Caco-2 (cell line): ENCODE measurements at places on chromosomes 16 and 17.
A peak's percentile ranks its signal among the peaks of the same experiment; 100 is the strongest.

DNA sequence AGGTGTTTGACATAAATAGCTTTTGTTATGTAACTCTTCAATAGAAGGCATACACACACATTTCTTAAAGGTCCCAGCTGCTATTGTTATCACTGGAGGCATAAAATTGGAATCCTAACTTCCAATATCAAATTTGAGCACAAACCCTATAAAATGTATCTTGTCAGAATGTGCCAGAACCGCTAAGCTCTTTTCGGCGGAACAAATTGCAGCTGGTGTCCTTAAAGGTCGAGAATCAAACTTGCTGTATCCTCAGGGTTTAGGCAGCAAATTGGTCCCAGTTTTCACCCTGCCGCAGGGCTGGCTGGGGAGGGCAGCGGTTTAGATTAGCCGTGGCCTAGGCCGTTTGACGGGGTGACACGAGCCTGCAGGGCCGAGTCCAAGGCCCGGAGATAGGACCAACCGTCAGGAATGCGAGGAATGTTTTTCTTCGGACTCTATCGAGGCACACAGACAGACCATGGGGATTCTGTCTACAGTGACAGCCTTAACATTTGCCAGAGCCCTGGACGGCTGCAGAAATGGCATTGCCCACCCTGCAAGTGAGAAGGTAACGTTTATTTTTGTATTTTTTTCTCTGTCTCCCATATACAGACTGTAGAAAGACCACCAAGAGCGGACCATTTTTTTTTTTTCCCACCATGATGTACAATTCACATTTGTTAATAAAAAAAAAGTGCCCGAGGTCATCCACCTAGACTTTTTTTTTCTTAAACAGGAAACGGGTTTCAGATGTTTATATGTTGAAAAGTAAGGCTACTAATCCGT, 297.1 kb downstream of the IRF8 start:
- no peaks in the 10 kb centered on the region for H3K36me3 ChIP-seq
- DNase-seq, result peak; percentile 64
- H3K4me3 ChIP-seq, result no peak overlapping the region
- H3K27me3 ChIP-seq, result peaks cover under 1% of the 10 kb centered on the region; the same call in 1 of the 2 replicates

- no peak for DNase-seq
- H3K27ac ChIP-seq, result no peak overlapping the region
- no peaks in the 10 kb centered on the region for H3K27me3 ChIP-seq
- no peaks in the 10 kb centered on the region for H3K36me3 ChIP-seq
These were observed 1254.5 kb upstream of the GOT2 start for GRCh38 chr16:59988591-59988990.

DNA sequence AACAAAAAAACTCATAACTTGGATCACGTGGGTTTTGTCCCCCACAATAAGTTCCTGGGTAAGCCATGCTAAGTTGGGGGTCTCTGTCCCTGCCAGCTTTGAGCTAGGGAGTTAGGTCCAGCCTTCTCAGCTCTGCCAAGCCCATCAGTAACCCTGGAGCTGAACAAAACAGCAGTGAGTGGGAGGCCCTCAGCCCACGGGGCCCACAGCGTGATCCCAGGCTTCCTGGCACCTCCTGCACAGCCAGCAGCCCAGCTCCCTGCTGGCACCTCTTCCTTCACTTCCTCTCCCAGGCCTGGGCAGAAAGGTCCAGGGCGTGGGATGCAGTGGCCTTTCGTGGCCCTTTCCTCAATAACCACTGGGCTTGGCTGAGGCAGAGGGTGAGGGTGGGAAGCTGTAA, 35.5 kb upstream of the CDC42EP4 start:
- H3K36me3 ChIP-seq, result no peaks in the 10 kb centered on the region
- H3K4me3 ChIP-seq, result no peak overlapping the region
- no peak for DNase-seq
- H3K27me3 ChIP-seq, result no peaks in the 10 kb centered on the region

- peak overlapping the region; percentile 82 for H3K4me3 ChIP-seq
- no peaks in the 10 kb centered on the region for H3K4me1 ChIP-seq
- no peaks in the 10 kb centered on the region for H3K27me3 ChIP-seq
- H3K27ac ChIP-seq, result peak overlapping the region; percentile 95
These were observed 572 bp downstream of the PSMB6 start for GRCh38 chr17:4796552-4796920.

DNA sequence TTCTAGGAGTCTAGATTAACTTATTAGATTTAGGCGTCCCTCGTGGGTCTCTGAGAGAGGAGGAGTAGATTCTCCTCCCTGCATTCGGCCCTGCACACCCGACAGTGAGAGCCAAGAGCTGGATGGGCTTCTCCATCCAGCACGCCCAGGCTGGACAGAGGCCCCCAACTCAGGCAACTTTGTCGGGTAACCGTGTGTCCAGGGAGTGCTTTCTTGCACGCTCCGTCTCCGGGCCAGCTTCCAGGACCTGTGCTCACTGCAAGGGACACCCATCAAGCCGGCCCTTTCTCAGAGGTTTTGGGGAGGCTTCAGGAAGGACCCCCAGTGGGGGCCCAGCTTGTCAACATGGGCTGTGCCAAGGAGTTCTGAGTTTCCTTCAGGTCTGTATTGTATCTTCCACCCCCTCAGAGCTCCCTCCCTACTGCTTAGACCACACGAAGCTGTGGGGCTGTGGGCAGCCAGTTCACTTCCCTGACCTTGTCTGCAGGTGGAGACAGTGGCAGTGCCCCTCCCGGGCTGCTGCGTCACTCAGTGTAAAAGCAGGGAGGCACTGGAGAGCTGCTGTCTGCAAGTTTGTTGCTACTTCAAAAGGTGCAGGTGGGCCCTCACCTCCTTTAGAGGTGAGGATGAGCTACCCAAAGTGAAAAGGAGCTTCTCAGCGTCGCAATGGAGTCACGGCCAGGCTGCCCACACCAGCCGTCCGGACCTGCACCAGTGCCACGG, 24.0 kb upstream of the C16orf78 start:
- no peaks in the 10 kb centered on the region for H3K36me3 ChIP-seq
- H3K27ac ChIP-seq, result no peak overlapping the region
- no peaks in the 10 kb centered on the region for H3K4me1 ChIP-seq
- no peaks in the 10 kb centered on the region for H3K27me3 ChIP-seq
- H3K4me3 ChIP-seq, result no peak overlapping the region

- DNase-seq, result no peak
- no peaks in the 10 kb centered on the region for H3K27me3 ChIP-seq
- H3K27ac ChIP-seq, result no peak overlapping the region
- peaks cover 5% of the 10 kb centered on the region for H3K36me3 ChIP-seq
These were observed 31.0 kb downstream of the CFDP1 start for GRCh38 chr16:75402159-75402820.

DNA sequence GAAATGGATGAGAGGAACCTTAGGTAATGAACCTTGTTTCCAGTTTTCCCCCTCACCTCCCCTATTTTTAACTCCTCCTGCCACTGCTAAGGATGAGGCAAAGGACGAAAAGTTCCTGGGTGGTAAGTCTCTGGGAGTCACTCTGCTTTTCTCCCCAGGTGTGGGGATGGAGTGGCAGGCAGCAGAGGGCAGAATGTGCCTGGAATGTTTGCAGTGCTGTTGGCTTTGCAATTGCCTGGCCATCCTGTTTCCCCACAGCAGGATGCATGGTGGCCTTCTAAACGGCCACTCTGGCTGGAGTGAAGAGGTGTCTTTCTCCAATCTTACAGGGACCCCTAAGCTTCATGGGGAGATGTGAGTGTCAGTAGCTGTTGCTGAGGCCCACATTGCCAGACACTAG, 432.5 kb upstream of the ZFHX3 start:
- no peak for DNase-seq
- no peak overlapping the region for H3K27ac ChIP-seq
- no peak overlapping the region for H3K4me3 ChIP-seq
- H3K27me3 ChIP-seq, result no peaks in the 10 kb centered on the region

- no peaks in the 10 kb centered on the region for H3K27me3 ChIP-seq
- DNase-seq, result no peak
- no peaks in the 10 kb centered on the region for H3K4me1 ChIP-seq
- no peaks in the 10 kb centered on the region for H3K36me3 ChIP-seq
- no peak overlapping the region for H3K4me3 ChIP-seq
- H3K27ac ChIP-seq, result no peak overlapping the region
These were observed 21.5 kb upstream of the G6PC1 start for GRCh38 chr17:42878924-42879595.

- H3K4me3 ChIP-seq, result no peak overlapping the region
- H3K27ac ChIP-seq, result peak overlapping the region; percentile 84
- peak; percentile 78 for DNase-seq
- H3K36me3 ChIP-seq, result no peaks in the 10 kb centered on the region
These were observed 11.8 kb upstream of the GAS7 start for GRCh38 chr17:10210151-10210574.

DNA sequence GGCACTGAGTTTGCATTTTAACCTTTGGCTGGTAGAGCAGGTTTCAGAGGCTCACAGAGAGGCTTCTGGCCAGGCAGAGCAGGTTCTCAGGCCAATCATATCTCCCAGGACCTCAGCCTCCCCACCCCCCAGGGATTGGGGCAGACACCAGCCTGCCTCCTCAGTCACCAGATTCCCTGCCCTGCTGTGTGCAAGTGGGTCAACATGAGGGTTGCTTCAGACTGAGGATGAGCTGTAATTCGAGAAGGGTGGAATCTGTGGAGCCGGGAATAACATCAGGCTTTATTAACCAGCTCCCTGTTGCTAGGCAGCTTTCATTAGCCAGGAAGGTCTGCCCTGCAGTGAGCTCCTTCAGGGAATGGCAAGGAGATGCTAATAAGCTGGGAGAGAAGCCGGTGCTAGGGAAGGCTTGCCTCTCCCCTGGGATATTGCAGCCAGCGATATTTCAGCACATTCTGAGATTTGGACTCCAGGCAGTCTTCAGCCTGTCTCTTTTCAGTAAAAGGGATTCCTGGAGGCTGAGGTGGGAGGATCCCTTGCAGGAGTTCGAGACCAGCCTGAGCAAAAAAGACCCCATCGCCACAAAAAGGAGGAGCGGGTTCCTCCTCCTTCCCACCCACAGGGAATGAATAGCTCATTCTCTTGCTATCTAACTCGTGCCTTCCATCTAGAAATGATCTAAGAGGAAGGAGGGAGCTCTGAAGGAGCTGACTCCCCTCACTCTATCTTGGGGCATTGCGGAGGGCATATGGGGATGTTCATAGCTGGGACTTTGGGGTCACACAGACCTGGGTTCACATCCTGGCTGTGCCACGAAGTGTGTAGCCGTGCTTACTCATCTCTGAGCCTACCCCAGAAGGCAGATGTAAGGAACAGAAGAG, 10.7 kb downstream of the SGSM2 start:
- peaks cover under 1% of the 10 kb centered on the region for H3K36me3 ChIP-seq
- H3K4me3 ChIP-seq, result no peak overlapping the region
- peak overlapping the region; percentile 90 for H3K27ac ChIP-seq
- H3K27me3 ChIP-seq, result no peaks in the 10 kb centered on the region
- DNase-seq, result peak; percentile 97

DNA sequence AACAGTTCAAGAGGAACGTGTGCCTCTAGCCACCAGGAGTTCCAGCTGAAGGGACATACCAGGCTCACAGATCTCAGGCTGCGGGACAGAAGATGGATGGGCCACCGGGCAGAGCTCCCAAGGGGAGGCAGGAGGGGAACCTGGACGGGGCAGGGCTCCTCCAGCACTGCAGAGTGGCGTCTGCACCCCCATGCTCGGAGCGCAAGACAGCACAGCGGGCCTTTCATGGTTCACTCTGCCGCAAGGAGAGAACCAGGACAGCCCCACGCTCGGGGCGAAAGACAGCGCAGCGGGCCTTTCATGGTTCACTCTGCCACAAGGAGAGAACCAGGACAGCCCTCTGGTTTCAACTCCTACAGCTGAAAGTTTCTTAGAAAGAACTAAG, 20.6 kb downstream of the SLC38A10 start:
- H3K4me1 ChIP-seq, result no peaks in the 10 kb centered on the region
- H3K27ac ChIP-seq, result no peak overlapping the region
- H3K27me3 ChIP-seq, result no peaks in the 10 kb centered on the region

- H3K27me3 ChIP-seq, result no peaks in the 10 kb centered on the region
- H3K4me1 ChIP-seq, result no peaks in the 10 kb centered on the region
- no peak overlapping the region for H3K27ac ChIP-seq
- no peak for DNase-seq
- H3K4me3 ChIP-seq, result no peak overlapping the region
These were observed 1.7 kb downstream of the TXNDC17 start for GRCh38 chr17:6642592-6642991.

- H3K36me3 ChIP-seq, result no peaks in the 10 kb centered on the region
- no peak overlapping the region for H3K4me3 ChIP-seq
- no peaks in the 10 kb centered on the region for H3K27me3 ChIP-seq
- H3K4me1 ChIP-seq, result no peaks in the 10 kb centered on the region
- H3K27ac ChIP-seq, result no peak overlapping the region
These were observed 149.9 kb downstream of the SLC39A11 start for GRCh38 chr17:72942579-72942978.

- DNase-seq, result no peak
- peaks cover 1% of the 10 kb centered on the region for H3K36me3 ChIP-seq
These were observed 59.9 kb downstream of the OR1D5 start for GRCh38 chr17:3003296-3004149.

- H3K27ac ChIP-seq, result no peak overlapping the region
- no peak overlapping the region for H3K4me3 ChIP-seq
- no peaks in the 10 kb centered on the region for H3K27me3 ChIP-seq
- no peaks in the 10 kb centered on the region for H3K4me1 ChIP-seq
- no peaks in the 10 kb centered on the region for H3K36me3 ChIP-seq
- peak; percentile 53 for DNase-seq
These were observed 18.8 kb downstream of the NCBP3 start for GRCh38 chr17:3827124-3827773.

- no peak overlapping the region for H3K4me3 ChIP-seq
- H3K36me3 ChIP-seq, result no peaks in the 10 kb centered on the region
- no peak overlapping the region for H3K27ac ChIP-seq
- H3K4me1 ChIP-seq, result peaks cover 12% of the 10 kb centered on the region
These were observed 1.9 kb downstream of the NOD2 start for GRCh38 chr16:50695017-50696000.

DNA sequence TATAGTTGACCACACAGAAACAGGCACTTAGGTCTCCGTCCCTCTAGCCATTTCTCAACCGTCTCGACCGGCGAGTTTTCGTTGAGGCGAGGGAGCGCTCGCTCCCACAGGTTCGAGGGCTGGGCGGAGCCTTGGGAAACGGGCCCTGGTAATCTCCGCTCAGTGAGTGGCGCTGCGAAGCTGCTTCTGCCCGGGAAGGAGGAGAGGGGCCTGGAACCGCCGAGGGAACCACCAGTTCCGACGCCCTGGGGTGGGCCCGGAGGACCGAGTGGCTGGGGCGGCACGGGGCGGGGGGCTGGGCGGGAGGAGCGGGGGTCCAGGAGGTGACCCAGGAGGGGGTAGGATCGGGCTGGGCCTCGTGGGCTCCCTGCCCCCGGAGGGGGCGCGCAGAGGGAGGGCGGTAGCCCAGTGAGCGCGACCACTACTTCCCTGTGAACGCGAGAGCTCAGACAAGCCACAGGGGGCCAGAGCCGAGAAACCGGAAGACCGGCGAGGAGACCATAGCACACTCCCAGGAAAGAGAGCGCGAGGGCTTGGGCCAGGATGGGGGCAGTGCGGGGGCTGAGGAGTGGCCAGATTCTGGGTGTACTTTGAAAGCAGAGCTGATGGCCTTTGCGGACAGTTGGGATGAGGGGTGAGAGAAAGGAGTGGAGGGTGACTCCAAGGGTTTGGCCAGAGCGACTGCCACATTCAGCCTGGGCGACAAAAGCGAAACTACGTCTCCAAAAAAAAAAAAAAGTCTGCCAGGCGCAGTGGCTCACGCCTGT, 29.9 kb upstream of the ARL4D start:
- peak overlapping the region; percentile 38 for H3K4me3 ChIP-seq
- H3K27ac ChIP-seq, result peak overlapping the region; percentile 100
- DNase-seq, result peak; percentile 92
- no peaks in the 10 kb centered on the region for H3K27me3 ChIP-seq

GRCh38 chr17:78272181-78272913, 40.9 kb downstream of the TMEM235 start:
- DNase-seq, result peak; percentile 91
- peak overlapping the region; percentile 87 for H3K27ac ChIP-seq
- no peaks in the 10 kb centered on the region for H3K36me3 ChIP-seq
